ENCODE measurements at places on chromosomes 7 and 10.

GRCh38 chr7:5429857-5430611, 6.4 kb upstream of the TNRC18 start:
- DNase-seq, result peak; percentile 81

- no peak for DNase-seq
These were observed 42.6 kb downstream of the CDK6 start for GRCh38 chr7:92793656-92794205.

DNA sequence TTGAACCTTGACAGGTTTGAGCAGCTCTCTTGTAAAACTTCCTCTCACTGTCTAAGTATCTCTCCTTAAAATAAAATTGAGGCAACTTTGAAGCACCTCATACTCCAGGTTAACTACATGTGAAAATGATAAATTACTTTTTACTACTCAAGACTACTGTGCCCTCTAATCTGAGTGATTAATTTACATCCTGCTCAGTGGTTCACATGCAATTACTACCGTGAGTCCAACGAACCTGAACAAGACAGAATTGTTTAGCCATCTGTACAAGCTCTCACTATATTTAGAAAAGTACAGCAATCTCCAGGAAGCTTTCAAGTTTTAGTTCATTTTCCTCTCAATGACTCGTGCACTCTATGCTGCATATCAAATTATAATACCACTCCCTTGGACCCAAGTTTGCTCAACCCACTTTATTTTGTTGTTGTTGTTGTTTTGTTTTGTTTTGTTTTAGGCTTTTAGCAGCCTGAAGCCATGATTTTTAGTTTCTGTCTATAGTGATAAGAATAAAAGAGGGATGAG, 21.2 kb downstream of the PDE1C start:
- DNase-seq, result no peak

DNA sequence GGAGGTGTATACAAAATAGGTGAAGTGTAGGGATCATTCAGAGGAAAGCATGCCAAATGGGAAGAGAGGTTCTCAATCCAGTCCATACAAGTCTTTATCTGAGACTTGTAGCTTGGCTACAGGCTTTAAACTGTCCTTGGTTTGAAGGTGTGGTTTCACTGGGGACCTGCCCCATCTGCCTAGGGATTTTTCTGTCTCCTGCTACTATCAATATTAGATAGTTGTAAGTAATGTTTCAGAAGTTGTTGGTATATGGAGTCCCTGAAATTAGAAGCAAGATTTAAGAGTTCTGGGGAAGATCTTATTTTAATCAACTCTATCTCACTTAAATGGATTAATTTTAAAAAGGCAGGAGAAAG, 100.9 kb downstream of the ANKRD7 start:
- no peak for DNase-seq

DNA sequence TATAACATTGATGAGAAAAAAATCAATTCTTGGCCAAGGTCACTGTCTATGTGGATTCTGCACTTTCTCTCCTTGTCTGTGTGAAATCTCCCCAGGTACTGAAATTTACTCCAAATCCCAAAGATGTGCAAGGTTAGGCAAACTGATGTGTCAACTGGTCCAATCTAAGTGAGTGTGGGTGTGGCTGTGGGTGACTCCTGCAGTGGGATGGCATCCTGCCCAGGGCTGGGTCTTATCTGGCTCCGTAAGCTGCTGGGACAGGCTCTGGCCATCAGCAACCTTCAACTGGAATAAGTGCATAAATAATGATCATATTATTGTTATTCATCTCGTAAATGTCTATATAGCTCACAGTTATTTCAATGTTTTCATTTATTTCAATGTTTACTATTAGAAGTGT, 79.3 kb downstream of the JCAD start:
- DNase-seq, result no peak

- no peak for DNase-seq
These were observed 9.4 kb downstream of the HHEX start for GRCh38 chr10:92699193-92699517.

- no peak for DNase-seq
These were observed 242.1 kb upstream of the KCND2 start for GRCh38 chr7:120030876-120031275.

- no peak for DNase-seq
These were observed 8.9 kb upstream of the C7orf33 start for GRCh38 chr7:148581624-148582023.

GRCh38 chr10:37067576-37067975, 57.8 kb upstream of the ANKRD30A start:
- DNase-seq, result peak; percentile 58

GRCh38 chr7:2202361-2202761, 30.4 kb downstream of the MAD1L1 start:
- DNase-seq, result no peak

- DNase-seq, result no peak
These were observed 152.1 kb downstream of the OAT start for GRCh38 chr10:124266468-124267230.

- no peak for DNase-seq
These were observed 153.2 kb downstream of the CDH23 start for GRCh38 chr10:71549766-71550533.

- DNase-seq, result no peak
These were observed 76.7 kb upstream of the SAMD8 start for GRCh38 chr10:75034714-75035258.

DNA sequence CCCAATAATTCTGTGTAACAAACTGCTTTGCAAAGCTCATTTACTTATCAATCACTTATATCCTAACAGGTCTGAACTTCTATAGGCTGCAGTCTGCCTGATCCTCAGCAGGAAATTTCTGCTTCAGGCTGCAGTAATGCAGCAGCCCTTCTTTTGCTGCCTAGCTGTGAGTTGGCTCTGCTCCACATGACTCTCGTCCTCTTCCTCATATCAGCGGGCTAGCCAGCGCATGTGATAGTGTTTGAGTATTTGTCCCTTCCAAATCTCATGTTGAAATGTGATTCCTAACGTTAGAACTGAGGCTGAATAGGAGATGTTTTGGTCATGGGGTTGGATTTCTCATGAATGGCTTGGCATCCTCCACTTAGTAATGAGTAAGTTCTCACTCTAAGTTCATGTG, 387.8 kb downstream of the SEMA3D start:
- no peak for DNase-seq

DNA sequence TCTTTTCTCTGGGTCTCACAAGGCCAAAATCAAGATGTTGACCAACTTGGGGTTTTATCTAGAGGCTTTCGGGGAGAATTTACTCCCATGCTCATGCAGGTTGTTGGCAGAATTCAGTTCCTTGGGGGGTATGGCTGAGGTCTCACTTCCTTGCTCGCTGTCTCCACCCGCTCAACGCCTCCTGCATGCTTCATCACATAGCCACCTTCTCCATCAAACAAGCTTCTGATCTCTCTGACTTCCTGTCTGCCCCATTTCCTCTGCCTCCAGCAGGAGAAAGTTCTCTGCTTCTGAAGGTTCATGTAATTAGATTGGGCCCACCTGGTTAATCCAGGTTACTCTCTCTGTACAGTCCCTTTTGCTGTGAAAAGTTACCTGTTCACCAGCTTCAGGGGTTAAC, 179.1 kb upstream of the FZD1 start:
- no peak for DNase-seq

DNA sequence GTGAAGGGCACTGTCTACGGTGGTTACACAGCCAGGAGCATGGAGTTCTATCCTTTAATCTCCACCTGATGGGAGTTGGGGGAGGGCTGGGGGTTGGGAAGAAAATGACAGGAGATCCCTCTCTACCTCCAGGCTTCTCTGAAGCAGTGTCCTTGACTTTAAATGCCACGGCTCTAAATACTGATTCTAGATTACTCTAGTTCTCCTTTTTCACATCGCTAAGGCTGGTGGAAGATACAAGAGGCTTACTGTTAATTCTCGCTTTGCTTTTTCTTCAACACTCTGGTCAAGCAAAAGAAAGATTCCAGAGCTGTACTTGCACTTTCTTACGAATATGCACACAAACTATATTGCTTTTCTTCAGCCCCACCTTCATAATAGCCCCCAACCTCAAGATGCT, 30.5 kb downstream of the ARL3 start:
- no peak for DNase-seq

DNA sequence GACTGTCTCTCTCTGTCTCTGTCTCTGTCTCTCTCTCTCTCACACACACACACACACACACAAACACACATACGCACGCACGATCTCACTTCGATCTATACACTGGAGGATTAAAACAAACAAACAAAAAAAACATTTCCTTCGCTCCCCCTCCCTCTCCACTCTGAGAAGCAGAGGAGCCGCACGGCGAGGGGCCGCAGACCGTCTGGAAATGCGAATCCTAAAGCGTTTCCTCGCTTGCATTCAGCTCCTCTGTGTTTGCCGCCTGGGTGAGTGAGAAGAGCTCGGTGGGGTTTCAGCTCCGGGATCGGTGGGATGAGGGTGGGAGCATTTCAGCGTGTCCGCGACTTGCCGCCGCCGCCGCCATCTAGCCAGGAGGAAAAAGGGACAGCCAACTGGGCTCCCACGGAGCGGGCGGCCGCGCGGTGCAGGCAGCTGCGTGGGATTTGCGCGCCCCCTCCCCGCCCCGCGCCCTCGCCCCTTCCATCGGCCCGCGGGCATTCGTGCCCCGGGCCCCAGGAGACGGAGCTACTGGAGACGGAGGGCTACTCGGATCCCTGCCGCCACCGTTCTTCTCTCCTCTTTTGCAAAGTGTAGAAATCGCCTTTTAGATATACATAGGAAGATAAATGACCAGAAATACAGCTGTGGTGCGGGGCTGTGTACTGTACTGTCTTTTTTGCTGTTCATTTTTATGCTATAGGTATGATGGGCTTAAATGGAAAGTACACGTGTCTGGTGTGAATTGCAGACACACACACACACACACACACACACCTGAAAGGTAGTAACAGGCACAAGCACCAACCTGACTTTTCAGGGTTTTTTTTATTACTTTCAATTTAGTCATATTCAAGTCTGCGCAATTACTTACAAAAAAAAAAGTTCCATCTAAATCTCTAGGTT, 581 bp downstream of the PTPRZ1 start:
- peak; percentile 41 for DNase-seq

- DNase-seq, result no peak
These were observed 144.6 kb downstream of the TPK1 start for GRCh38 chr7:144691240-144691639.

- DNase-seq, result peak; percentile 17
These were observed 2.8 kb upstream of the R3HCC1L start for GRCh38 chr10:98131619-98132018.

DNA sequence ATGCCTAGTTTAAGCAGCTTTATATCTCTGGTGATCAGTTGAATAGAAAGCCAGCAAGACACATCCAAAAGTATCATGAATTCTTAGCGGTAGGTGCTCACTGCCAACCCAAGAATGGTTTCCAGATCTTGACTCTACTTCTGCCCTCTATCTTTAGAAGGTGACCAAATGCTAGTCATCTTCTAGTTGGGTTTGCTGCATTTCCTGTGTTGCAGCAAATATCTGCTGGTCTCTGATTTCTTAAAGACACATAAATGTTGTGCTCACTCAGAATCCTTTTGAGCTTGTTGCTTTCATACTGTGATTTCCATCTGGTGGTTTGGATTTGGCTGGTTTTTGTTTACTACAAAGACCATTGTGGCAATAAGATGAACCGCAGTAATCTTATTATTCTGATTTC, 2.2 kb downstream of the CDC123 start:
- no peak for DNase-seq

GRCh38 chr7:85289279-85289678, 102.4 kb upstream of the SEMA3D start:
- DNase-seq, result no peak

- DNase-seq, result no peak
These were observed 92.2 kb upstream of the EFCAB10 start for GRCh38 chr7:105673367-105674084.

GRCh38 chr10:22651276-22651980, 63.0 kb downstream of the PIP4K2A start:
- no peak for DNase-seq

- peak; percentile 60 for DNase-seq
These were observed 14.9 kb downstream of the CCL26 start for GRCh38 chr7:75756991-75757676.

GRCh38 chr10:127283576-127283975, 87.2 kb upstream of the INSYN2A start:
- DNase-seq, result no peak

- DNase-seq, result no peak
These were observed 19.5 kb upstream of the EIF5AL1 start for GRCh38 chr10:79492839-79493238.

GRCh38 chr10:6062101-6062771, at the start of gene IL2RA:
Gene IL2RA (minus strand): TSS chr10:6062367. CDS start chr10:6062151, 216 bp downstream.
- no peak for DNase-seq

GRCh38 chr10:127836966-127837365, 55.8 kb downstream of the CLRN3 start:
- peak; percentile 23 for DNase-seq

DNA sequence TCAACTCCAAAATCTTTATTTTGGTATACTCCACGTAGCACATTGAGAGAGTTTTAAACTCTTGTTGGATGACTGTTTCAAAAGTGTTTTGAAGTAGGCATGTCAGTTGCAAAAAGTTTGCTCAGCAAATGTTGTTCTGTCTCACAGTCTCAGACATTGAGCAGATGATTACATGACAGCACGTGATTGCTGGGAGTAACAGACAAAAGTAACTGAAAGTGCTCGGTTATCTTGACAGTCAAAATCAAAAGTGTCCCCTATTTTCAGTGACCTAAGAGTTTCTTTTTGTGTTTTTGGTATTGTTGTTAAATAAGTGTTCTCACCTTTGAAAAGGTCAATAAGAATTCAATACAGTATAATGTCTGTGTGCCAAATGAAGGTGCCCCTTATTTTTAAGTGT, 84.3 kb downstream of the CFTR start:
- no peak for DNase-seq

GRCh38 chr10:69538461-69538860, 34.8 kb downstream of the NEUROG3 start:
- no peak for DNase-seq

DNA sequence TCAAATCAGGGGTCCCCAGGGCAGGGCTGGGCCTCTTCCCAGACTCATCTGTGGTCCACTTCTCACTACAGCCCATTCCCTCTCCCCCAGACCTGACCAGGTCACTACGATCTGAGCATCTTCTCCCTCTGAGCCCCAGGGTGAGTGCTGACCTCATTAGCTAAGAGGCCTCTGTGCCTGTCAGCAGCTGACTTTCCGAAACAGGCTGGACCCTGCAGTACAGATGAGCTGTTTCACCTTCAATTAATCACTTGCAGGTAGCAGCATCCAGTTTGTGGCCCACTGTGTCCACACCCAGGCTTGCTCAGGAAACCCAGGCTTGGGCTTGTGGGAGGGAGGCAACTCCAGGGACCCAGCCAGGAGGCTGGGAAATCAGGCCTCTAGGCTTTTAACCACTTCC, 24.3 kb downstream of the SRRM3 start:
- no peak for DNase-seq

All from A673 (cell line).